T-helper 2 cell treated with Interferon-gamma antibody and Interleukin-4, amounts not matched to agents 5 μg/mL and 100 μg/mL, for 36 hours (primary cell): ENCODE measurements at places on chromosomes 2 and 18.

DNA sequence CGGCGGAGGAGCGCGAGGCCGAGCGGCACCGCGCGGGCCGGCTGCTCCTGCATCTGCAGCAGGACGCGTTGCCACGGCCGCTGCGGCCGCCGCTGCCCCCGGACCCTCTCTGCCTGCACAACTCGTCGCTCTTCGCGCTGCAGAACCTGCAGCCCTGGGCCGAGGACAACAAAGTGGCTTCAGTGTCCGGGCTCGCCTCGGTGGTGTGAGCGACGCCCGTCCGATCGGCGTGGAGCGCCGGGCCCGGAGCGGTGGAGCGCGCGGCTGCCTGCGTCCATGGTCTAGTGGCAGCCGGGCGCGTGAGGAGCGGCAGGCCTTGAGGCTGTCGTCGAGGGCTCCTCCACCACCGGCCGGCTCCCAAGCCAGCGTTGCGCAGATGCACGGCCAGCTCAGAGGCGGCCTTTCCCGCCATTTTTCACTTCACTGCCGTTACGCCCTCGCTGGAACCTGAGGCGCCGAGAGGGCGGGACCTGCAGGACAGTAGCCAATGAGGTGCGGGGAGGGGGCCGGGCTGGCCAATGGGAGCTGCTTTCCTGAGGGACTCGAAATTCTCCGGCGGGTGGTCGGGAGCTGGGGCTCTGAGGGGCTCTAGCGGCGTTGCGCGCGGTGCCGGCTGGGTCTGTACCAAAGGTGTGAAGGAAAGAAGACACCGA, 1.9 kb downstream of the TLX2 start:
- peak; percentile 71 for DNase-seq

DNA sequence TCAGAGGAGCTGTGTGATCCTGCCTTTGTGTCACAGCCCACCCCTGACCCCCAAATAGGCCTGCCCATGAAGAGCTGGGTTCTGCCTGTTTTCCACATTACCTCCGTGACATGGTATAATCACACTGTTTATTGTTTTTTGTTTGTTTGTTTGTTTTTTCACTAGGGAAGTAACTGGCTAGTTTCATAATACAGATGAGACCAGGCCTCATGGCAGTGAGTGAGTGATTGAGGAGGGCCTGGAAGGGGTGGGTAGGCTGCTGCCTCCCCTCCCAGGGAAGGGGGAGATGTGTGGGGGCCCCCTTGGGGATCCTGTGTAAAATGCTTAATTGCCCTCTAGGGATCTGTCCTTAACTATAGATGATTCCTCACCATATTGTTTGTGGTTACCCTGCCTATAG, 190.5 kb downstream of the LDLRAD4 start:
- no peak for DNase-seq

DNA sequence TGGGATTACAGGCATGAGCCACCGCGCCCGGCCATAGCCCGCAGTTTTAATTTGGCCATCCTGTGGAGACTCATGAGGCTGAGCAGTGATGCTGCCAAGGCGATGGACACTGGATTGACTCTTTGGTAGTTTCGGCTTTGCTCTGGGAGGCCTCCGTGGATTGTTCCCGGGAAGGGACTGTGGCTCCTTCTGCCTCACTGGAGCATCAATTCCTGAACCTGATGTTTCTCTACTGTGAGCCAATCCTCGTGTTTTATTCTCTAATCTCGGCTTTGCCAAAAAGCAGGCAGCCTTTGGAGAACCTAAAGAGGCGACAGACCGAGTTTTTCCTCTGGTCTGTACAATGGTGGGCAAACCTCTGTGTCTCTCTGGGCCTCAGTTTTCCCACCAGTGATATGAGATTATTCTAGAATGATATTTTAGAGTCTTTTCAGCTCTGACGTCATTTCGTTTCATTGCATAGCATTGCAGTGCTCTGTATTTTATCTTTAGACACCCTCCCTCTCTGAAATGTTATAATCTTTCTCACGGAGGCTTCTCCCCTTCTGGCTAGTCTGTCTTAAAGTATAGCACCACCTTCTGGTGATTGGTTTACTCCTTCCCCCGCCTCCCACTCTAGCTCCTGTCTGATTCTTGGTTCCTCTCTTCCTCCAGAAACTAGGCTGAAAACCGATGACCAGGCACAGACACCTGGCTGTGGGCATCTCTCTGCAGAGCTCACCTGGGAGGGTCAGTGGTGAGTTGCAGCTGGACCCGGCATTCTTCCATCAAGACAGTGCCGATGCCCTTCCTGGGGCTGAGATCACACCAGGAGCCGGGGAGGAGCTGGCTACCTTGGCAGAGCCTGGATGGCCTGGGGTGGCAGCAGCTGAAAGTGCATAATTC, 341.3 kb downstream of the MYCN start:
- no peak for DNase-seq

DNA sequence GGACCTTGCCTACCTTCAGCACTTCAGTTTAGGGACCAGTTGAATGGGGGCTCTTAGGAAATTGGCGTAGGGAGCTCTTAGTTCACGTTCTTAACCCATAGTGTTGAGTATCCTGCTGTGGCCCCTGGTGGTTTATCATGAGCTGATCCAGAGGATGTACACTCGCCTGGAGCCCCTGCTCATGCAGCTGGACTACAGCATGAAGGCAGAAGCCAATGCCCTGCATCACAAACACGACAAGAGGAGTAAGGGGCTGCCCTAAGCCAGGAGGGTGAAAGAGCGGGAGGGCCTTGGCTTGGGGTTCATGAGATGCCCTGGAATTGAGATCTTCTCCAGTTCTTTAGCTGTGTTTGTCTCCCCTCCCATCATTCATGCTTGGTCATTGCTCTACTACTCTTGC, 2.9 kb downstream of the RETREG2 start:
- DNase-seq: no peak

DNA sequence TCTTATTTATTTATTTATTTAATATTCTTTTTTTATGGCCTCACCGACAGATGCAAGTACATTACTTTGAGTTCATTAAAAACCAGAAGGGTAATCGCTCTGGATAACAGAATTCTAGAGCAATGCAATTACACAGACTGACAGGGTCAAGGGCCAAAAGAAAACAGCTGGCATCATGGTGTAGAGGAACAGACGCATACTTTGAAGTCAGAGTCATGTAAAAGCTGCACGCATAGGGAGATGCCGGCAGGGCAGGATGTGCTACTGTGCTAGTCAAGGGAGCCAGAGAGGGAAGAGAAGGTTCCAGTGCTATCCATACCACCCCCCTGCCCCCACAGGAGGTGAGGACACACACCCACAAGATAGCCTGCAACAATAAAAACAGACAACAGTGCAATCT, 115.2 kb upstream of the TFCP2L1 start:
- no peak for DNase-seq

DNA sequence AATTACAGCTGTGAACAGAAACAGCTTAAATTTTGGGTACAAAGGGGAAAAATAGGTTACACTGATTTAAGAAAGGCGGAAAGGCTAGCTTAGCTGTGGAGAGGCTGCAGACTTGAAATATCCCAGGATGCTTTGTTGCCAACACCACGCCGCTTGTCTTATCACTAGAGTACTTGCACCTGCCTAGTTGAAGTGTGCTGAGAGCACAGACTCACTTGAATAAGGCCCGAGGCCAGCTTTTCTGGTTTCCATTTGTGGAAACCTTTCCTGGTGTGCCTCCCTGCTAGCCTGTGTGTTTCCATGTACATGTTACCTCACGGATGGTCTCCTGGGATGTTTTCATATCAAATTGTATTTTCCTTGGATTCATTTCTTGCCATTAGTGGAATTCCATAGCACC, 3.2 kb downstream of the CABLES1 start:
- DNase-seq: no peak

GRCh38 chr18:5237083-5237722, 40.1 kb upstream of the AKAIN1 start:
- DNase-seq: no peak

GRCh38 chr2:20401489-20401835, 45.4 kb upstream of the RHOB start:
- DNase-seq: no peak
